ENCODE measurements at places on chromosomes 11 and 22.

- no peak for DNase-seq
These were observed 23.9 kb downstream of the GLB1L2 start for GRCh38 chr11:134355656-134356055.

- DNase-seq = no peak
These were observed 46.2 kb upstream of the CLMP start for GRCh38 chr11:123241294-123241693.

- peak; percentile 28 for DNase-seq
These were observed 594.8 kb upstream of the ANO3 start for GRCh38 chr11:25737071-25737675.

- no peak for DNase-seq
These were observed 682.2 kb upstream of the RAG2 start for GRCh38 chr11:37280200-37280599.

DNA sequence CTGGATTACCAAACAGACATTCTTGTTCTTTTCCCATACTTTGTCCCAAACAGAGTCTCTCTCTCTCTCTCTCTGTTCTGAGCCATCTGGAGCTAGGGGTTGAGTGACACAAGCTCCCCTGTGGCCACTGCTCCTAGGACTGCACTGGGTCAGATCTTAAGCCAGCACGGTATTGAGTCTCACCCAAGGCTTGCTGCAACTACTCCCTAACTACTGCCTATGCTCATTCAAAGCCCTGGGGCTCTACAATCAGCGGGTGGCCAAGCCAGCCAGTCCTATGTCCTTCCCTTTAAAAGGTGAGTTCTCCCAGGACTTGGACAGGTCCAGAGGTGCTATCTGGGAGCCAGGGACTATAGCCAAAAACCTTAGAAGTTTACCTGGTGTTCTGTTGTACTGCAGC, 385.6 kb downstream of the CNTN5 start:
- no peak for DNase-seq

GRCh38 chr11:19382131-19382611, 141.4 kb upstream of the E2F8 start:
- DNase-seq = no peak

GRCh38 chr11:2584812-2585565, 114.8 kb downstream of the KCNQ1OT1 start:
- no peak for DNase-seq

DNA sequence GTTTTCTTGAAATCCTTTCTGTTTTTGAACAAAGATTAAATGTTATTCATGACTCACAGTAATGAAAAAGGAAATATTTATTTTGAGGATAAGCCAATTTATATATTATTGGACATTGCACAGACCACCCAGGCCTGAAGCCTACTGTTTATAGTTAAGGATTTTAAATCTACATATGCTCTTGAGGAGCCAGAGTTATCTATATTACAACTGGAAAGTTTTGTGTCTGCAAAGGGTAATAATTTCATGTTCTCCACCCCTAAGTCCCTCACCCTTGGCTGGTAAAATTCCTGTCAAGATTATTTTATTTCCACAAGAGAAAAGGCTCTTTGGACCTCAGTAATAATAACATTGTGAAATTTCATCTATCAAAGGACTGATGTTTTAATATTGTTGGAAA, 228.2 kb downstream of the TMEM135 start:
- DNase-seq = no peak

- peak; percentile 95 for DNase-seq
These were observed 16.9 kb upstream of the ALG8 start for GRCh38 chr11:78156127-78156844.

DNA sequence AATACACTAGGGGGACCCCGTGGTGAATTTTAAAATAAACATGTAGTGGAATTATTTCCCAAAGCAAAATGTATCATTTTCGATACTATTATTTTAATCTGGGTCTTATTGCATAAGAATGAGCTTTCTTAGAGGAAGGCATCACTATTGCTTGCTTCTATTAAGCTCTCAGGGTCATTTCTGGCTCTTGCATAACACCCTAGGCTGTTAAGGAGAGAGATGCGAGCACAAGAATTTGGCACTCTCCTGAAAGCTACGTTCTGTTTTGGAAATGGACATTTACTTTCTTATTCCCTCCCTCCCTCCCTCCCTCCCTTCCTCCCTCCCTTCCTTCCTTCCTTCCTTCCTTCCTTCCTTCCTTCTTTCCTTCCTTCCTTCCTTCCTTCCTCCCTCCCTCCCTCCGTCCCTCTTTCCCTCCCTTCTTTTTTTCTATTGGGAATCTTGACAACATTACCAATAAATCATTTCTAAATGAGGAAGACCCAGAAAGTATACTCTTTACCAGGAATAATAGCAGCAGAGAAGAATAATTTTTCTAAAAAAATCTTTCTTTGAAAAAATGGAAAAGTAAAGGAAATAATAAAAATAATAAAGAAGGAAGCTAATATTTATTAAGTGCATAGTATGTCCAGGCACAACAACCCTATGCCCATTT, 83.6 kb upstream of the BDNF start:
- no peak for DNase-seq

DNA sequence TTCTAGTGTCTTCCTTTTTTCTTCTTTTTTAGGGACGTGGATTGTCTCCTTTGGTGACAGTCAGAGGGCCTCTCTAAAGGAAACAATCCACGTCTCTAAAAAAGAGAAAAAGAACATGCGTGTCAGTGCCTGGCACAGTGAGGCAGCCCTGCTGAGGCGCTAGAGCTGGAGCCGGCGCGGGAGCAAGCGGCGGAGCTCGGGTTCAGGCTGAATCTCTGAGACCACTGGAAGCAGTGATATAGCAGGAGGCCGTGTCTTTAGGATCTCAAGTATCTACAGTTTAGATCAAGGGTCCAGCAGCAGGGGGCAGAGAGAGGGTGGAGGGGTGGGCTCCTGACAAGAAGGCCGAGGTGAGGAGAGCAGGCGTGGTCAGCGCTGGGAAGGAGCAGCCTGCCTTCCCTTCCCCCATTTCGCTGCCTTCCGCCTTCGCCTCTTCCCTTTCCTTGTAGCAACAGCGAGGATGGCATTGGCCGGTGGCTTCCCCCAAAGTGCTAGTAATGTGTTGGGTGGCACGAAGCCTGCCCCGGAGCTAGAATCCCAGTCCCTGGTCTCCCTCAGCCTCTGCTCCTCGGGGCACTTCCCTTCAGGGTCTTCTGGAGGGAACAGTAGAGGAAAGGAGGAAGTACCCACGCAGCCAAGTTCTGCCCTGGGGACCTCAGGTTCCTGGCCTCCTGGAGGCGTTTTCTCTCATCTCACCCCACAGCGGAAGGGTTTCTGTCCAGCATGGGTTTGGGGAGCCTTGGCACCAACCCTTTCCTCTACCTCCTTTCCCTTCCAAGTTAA, 28.2 kb upstream of the RAB1B start:
- no peak for DNase-seq

DNA sequence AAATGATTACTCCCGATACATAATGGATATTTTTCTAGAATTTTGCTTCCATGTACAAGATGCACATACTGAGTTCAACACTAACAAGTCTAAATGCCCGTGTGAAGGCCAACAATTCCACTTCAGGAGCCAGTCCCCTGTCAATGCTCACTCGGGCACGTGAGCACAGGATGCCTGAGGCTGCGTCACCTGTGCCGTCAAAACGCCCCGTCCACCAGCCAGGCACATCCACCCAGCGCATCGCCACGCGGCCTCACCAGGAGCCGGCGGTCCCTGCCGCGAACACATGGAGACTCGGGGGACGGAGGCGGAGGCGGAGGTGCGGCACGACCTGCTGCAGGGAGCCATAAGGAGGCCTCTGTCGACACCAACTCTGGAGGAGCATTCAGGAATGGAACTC, 9.8 kb downstream of the TOLLIP start:
- no peak for DNase-seq

DNA sequence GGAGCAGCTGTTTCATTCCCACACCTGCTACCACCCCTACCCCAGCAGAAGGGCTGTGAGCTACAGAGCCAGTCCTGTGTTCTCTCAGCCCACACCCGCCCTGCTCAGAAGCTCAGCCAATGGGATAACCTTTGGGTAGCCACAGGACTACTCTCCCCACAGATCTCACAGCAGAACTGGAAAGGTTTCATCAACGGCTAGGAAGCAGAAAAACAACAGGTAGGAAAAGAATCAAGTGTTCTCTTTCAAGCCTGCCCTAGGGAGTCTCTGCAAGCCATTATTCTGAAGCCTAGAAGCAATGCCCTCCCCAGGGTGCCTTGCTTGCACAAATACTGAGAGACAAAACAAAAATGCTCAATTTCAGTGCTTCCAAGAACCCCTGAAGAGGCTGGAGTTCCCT, 77.2 kb downstream of the TMPRSS5 start:
- DNase-seq = no peak

GRCh38 chr11:111069066-111069465, 176.5 kb upstream of the POU2AF2 start:
- DNase-seq = peak; percentile 45

DNA sequence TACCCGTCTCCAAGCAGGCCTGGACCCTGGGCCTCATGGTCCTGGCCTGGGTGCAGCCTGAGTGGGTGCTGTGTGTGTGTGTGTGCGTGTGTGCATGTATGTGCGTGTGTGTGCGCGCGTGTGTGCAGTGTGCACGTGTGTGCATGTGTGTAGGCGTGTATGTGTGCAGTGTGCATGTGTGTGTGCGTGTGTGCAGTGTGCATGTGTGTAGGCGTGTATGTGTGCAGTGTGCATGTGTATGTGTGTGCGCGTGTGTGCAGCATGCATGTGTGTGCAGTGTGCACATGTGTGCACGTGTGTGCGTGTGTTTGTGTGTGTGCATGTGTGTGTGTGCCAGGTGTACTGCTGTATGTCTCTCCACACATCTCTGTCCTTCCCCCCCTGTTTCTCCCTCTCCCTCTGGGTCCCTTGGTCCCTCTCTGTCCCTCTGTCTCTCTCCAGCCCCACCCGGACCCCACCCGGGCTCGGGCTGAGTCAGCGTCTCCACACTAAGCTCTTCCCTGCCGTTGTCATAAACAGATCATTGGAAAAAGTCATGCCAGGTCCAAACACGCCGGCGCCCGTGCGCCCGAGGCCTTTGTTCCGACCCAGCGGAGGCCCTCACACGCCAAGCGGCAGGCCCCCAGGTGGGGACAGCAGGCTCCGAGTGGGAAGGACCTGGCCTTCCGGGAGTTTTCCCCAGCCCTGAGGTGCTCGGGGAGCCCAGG, 34.0 kb downstream of the WNT7B start:
- DNase-seq = no peak

DNA sequence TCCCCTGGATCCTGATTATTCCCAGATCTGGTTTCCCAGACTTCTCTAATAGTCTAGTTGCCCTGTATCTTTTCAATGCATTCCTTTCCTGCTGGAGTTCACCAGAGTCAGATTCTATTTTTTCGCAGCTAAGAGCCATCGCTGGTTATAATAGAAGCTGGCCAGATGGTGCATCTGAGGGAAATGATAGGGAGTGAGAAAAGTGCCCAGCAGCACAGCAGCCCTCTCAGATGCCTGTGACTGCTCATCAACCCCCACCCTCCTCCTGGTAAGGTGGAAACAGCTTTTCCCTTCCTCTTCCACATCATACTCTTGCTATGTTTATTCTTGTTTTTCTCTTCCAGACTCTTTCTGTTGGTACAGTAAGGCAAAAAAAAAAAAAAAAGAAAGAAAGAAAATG, 12.8 kb downstream of the OR8A1 start:
- no peak for DNase-seq

DNA sequence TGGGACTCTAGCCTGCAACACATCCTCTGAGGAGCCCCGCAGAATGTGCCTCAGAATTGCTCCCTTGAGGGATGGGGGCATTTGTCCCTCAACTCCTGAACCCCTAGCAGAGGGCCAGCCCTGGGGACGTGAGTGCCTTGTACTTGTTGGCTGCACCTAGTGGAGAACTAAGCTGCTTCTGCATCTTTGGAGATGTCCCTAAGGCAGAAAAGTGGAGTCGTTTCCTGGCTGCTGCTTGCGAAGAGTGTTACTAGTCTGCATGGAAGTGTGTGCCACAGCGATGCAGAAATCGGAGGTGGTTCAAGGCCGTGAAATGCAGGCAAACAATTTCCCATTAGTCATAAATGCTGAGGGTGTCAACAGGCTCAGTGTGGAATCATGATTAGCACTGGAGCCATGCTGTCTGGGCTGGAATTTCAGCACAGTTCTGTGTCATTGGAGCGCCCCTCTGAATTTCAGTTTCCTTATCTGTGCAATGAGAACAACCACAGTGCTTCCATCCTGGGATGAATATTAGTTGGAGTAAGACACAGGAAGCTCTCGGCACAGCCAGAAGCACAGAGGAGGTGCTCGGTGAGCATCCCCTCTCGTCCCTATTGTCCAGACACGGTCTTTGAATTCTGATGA, 56.5 kb downstream of the MIAT start:
- DNase-seq = peak; percentile 5

- peak; percentile 42 for DNase-seq
These were observed 7.1 kb downstream of the MS4A6E start for GRCh38 chr11:60334005-60334620.

DNA sequence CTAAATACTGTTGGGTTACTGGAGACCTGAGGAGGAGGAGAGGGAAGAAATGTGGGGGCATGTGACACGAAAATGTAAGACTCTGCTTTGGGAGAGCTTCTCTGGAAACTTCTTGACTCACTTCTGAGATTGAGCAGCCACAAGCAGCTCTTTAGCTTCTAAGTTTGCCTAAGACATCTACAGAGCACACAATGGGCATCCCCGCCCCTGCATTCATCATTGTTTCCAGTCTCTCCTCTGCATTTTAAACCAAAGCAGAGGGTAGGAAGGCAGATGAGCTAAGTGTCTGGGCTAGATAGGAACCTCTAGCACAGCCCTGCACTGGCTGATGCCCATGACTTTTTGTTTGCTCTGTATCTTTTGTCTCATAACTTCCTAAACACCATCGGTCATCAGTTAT, 2.1 kb upstream of the OR52D1 start:
- DNase-seq = no peak

DNA sequence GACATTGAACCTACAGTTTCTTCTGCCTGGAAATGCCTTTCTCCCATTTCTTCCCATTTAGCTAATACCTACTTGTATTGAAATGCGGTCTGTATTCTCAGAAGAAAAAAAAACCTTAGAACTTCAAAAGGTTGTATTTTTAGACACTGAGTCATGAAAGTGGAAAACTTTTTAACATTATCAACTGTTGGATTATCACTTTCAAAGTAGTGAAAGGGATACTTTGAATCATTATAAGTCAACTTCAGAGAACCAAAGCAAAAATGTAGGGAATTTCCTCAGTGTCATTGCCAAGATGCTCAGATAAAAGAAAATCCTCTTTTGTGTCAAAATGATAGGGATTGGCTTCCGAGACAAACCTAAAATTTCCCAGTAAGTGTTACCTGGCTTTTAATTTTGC, 6.6 kb downstream of the HOATZ start:
- DNase-seq = no peak

- no peak for DNase-seq
These were observed 18.1 kb downstream of the CKAP5 start for GRCh38 chr11:46827995-46828394.

GRCh38 chr22:40718250-40719204, 39.2 kb downstream of the MCHR1 start:
- DNase-seq = no peak

- no peak for DNase-seq
These were observed 10.7 kb downstream of the XNDC1N start for GRCh38 chr11:71917646-71918140.
